ENCODE measurements at places on chromosomes 2 and 18.

DNA sequence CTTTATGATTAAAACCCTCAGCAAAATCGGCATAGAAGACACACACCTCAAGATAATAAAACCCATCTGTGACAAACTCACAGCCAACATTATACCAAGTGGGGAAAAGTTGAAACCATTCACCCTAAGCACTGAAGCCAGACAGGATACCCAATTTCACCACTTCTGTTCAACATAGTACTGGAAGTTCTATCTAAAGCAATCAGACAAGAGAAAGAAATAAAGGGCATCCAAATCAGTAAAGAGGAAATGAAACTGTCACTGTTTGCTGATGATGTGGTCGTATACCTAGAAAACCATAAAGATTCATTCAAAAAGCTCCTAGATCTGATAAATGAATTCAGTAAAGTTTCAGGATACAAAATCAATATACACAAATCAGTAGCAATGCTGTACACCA, 16.4 kb upstream of the RPRD1A start:
- no peak for DNase-seq

GRCh38 chr2:205909184-205909572, 176.8 kb downstream of the INO80D start:
- peak; percentile 54 for DNase-seq

- DNase-seq, result no peak
Measured at GRCh38 chr18:76345901-76346300, 149.1 kb downstream of the ZNF516 start.

DNA sequence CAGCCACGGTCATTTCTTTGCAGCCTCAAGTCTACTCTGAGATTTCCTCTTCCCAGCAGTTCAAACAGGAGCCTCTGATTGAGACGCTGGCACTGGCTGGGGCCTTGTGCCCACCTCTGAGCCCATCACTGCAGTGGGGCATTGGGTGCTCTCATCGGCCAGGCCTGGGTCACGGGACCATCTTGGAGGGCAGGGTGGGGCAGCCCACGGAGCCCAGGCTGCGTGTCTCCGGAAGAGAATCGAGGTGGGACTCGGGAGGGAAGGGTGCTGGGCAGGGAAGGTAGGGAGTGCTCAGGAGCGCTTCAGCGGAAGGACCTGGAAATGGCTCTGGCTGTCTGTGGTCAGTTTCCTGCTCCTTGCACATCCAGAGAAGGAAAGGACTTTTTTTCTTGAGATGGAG, 82.4 kb downstream of the RTP5 start:
- no peak for DNase-seq

DNA sequence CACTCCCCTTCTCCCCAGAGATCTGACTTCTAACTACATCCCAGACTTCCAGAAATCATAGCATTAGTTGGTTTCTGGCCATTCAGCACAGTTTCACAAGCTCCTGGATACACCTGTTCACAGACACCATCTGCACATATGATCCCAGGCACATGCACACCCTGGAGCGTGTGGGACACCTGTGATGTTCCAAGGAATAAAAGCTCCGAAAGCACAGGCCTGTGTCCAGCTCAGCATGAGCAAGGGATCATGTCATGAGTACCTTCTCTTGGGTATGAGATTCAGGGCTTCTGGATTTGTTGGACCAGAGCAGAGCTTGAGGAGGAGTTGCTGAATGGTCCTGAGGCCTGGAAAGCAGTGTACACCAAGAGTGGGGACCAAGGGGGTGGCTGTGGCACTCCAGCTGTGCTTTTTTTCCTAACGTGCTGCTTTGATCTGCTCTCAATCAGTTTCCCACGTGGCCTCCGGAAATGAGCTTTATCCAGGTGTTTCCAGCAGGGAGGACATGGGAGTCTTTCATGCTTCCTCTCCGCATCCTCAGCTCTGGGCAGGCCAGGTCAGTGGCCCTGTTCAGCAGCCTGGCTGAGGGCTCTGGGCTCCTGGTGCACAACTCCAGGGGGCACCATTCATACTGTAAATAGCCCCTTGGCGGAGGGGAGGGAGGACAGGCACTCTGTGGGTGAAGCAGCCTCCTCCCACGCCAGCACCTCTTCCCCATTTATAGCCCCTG, 1.8 kb downstream of the DYSF start:
- DNase-seq, result no peak

GRCh38 chr2:195500879-195501278, 156.1 kb upstream of the SLC39A10 start:
- no peak for DNase-seq

DNA sequence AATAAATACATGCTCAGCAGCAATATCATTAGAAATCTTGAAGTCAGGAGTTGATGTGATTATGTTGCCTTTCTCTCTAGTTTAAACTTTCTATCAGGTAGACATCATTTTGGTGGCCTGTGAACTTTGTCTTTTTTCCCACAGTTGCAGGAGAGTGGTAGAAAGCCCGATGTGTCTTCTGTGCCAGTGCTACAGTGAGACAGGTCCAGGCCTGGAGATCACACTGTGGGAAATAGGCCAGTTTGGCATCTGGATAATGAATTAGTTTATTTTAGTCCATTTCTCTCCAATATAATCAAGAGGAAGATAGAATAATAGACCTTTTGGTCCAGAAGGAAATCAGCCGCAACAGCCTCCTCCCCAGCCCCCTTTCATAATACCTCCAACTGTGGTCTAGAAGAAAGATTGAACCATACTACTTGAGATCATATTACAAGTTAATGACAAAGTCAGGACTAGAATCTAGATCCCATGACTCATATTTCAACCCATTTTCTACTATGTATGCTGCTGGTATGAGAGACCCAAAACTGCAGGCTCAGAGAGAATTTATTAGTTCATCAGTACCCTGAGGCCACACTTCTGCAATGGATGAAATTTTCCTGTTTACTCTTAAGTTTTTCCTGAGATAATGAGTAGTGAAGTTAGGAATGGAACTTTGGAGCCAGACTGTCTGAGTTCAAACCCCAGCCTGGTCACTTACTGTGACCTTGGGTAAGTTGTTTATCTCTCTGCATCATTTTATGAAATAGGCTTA, 20.6 kb downstream of the KCMF1 start:
- no peak for DNase-seq

DNA sequence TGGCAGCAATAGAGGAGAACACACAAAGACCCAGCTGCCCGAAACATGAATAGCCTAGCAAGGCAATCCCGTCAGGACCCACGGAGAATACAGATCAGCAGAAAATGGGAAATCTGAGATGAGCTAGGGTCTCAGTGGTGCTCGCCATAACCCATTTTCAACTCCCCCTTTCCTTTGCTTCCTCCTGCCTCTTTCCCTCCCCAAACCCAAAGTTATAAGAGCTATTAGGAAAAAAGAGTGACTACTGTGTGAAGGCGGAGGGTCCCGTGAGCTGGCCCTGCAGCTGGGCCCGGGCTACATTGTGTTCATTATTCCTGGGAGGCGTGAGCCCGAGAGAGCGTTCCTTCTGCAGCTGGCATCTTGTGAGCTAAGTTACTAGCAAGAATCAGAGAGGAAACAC, 118.4 kb downstream of the PID1 start:
- DNase-seq, result no peak

- DNase-seq, result no peak
Measured at GRCh38 chr2:23635442-23636340, 250.7 kb downstream of the KLHL29 start.

- DNase-seq, result no peak
Measured at GRCh38 chr2:88845772-88846661, 154.5 kb downstream of the RPIA start.

- DNase-seq, result no peak
Measured at GRCh38 chr2:190849774-190850173, 30.8 kb upstream of the GLS start.

Data from colonic mucosa (tissue), 4 donors.